ENCODE measurements at places on chromosomes 11 and 22.

DNA sequence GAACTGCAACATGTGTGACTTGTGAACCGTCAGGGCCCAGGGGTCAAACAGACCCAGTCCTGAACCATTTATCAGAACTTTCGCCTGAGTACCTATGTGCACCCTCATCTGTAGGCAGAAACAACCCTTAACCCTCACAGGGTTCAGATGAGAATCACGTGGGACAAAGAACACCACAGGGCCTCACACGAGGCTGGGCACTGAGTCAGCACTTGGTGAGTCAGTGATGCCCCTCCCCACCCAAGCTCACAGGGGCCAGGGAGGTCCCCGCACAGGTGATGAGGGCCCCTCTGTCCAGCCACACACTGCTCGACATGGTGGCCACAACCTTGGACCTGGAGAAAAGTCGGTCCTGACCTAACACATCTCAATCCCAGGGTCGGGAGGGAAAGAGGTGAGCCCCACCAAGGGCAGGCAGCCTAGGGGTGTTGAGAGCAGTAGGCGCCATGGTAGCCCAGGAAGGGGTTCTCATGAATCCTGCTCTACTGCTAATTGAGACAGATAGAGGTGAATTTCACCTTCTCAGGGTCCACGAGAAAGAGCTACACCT, 176.4 kb downstream of the SHANK2 start:
- no peak for DNase-seq

DNA sequence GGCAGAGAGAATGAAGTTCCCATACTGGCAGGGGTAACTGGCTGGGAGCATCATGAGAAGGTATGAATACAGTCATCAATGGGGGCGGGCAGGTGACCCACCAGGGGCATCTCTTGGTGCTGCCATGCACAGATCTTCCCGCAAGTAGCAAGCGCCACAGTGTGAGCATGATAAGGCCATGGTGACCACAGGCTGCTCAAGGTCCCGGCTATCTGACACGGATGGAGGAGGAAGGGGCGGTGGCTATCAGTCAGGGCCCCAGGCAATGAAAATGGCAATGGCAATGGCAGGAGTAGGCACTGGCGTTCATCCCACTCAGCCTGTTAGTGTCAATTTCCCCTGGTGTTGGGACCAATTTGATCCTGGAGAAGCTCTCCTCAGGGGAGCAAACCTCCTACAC, 21.6 kb downstream of the ASCL2 start:
- DNase-seq = no peak

- DNase-seq = peak; percentile 43
Measured at GRCh38 chr22:49100773-49101172, 726.9 kb downstream of the BRD1 start.

DNA sequence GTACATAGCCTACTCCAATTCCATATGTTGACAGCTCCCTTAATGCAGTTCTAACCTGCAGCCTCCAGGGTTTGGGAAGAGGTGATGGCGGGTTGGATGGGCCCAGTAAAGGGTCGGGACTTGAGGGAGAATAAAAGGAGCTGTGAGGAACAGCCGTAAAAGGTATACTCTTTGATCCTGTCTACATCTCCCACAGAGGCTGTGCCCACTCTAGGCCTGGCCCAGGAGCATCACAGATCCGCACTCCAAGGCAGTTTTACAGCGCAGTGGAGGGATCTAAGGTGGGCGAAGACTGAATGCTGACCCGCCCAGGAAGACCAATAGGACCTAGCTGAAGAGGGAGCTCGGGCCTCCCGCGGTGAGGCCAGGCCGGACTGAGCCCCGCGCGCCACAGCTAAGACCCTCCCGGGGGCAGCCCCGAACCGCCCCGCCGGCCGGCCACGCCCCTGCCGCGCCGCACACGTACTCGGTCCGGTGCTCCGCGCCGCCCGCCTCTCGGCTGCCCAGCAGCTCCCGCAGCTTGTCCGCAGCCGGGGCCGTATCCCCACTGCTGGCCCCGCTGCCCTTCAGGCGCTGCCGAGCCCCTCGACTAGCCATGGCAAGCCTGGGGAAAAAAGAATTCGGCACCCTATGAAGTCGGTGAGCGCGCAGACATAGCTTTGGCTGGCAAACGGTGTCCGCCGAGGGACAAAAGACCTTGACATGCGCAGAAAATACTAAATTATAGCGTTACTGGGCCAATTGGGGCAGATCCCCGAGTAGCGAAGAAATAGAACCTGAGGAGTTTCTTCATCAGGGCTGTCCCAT, at the start of gene ALG9:
TSS of gene ALG9 (minus strand) at position 696 of the 807 bp plus-strand sequence. CDS start at position 597, 99 bp downstream.
- DNase-seq = peak; percentile 88

- DNase-seq = no peak
Measured at GRCh38 chr11:1181420-1181819, 23.7 kb downstream of the MUC5AC start.

DNA sequence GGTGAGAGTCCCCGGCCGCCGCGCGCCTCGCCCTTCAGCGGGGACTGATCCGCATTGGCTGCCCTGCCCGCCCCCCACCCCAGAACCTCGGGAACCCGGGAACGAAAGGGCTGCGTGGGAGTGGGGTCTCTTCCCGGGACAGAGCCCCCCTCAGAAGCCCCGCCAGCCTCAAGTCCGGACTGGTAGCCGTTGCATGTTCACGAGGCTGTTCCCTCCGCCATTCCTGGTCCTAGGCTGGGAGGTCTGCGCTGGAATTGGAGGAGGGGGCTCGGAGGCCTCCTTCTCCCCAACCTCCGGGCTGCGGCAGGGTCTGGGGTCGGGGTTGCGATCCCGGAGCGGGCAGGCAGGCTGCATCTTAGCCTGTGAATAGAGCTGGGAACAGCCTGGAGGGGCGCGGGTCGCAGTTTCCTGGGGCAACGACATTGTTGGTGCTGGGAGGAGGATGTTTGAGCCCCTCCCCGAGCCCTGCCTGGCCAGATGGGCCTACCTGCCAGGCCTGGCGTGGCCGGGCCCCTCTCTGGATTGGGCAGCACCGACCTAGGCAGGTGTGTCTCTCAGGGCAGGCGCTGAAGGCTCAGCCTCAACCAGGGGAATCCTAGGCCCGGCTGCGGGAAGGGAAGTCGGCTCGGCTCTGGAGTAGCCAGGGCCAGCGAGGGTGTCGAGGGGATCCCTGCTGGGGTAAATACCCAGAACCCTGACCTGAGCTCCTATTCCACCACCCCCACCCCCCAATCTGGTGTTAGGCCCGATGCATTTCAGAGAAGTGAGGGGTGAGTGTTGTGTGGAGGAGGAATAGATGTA, 670 bp downstream of the MAPK8IP1 start:
- DNase-seq = no peak
